ENCODE measurements at places on chromosomes 6 and 20. TPM values are rescaled to one million over a fixed set of nuclear protein-coding genes. Genes with fewer than 3 reads are reported as not detected.

Gene FOXF2
- 0.11 TPM for total RNA-seq

Gene CRISP2
- total RNA-seq = not detected

GRCh38 chr6:33458676-33459075 is 4.3 kb downstream of the ZBTB9 start:
- no peak for DNase-seq

GRCh38 chr6:131250122-131250521 is 114.9 kb downstream of the AKAP7 start:
- DNase-seq = peak; percentile 35

Gene EYS
- 0.07 TPM for total RNA-seq

Gene FBXO5
- total RNA-seq = 24.9 TPM

DNA sequence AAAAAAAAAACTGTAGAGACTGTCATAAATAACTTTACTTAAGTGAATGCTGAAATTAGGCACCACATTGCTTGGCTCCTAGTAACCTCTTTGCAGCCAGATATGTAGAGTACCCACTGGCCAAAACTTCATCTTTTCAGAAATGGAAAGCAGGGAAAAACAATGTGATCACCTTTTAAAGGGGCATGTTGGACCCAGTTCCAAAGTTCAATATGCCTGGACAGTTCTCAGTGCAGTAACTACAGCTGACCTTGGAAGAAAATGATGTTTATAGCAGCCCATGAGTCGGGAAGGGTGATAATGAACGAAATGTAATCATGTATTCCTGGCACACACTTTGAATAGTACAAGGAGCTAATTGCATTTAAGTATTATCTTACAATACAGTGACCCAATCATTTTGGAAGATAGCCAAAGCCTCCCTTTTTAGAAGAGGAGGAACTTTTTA is 93.6 kb upstream of the TAB2 start:
- DNase-seq = no peak

DNA sequence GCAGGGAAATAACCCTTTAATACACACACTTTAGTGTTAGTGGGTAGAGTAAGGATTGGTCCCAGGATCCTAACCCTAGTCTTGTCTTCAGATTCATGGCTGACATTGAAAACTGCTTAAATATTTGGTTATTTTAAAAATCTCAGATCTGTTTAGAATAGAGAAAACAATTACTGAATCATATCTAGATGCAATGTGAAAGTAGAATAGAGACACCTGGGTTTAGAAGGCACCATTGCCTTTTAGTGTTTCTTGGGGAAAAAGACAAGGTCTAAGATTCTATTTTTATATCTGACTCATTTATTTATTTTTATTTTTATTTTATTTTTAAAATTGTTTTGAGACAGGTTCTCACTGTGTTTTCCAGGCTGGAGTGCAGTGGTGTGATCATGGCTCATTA is 6.0 kb downstream of the DDX43 start:
- DNase-seq = no peak

DNA sequence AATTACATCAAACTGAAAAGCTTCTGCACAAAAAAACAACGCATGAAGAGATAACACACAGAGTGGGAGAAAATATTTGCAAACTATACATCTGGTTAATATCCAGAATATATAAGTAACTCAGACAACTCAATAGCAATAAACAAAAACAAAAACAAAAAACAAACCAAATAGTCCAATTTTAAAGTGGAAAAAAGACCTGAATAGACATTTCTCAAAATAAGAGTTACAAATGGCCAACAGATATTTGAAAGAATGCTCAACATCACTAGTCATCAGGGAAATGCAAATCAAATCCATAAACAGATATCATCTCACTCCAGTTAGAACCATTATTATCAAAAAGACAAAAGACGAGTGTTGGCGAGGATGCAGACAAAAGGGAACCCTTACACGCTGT is 28.8 kb upstream of the TOP1 start:
- no peak for DNase-seq

DNA sequence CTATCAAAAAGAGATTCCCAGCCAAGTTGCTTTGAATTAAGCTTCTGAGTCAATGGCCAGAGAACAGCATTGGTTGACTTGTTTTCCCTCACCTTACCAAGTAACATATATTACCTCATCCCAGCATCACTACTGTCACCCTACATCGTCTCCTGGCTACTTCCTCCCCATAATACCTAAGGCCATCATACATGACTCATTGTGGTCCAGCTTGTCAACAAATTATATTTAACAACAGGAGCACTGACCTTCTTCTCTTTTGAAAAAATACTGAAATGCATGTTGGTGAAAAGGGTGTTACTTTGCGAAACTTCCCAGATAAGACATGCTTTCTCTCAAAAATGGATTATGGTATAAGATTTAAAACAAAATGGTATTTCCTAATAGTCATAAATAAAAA is 106.9 kb downstream of the TBX18 start:
- DNase-seq = no peak

DNA sequence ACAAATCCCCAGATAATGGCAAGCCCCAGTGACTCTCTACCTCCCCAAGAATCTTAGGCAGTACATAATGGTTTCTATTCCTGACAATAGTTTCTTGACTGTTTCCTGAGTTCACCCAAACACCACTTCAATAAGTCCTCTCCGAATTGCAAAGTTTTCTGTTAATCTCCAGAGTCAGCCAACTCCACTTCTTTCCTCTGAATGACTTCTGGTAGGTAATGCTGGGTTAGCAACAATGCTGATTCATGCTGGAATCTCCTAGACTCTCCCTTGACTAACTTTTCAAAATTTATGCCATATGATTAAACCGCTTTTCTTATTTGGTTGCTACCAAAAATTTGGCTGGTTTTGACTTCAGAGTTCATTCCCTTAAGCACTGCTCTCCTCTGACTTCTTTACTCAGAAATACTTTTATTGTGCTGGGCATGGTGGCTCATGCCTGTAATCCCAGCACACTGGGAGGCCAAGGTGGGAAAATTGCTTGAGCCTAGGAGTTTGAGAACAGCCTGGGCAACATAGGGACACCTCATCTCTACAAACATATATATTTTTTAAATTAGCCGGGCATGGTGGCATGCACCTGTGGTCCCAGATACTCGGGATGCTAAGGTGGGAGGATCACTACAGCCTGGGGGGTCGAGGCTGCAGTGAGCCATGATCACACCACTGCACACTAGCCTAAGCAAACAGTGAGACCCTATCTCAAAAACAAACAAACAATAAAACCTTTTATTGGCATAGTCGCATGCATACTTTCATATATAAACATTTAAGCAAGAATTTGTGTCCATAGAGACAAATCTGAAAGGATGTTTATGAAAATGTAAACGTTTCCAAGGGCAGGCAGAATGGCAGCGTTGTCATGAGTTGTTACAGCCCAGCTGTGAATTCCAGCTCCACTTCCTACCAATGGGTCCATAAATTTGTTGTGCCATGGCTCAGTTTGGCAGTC is 249.3 kb upstream of the PLN start:
- DNase-seq = no peak

DNA sequence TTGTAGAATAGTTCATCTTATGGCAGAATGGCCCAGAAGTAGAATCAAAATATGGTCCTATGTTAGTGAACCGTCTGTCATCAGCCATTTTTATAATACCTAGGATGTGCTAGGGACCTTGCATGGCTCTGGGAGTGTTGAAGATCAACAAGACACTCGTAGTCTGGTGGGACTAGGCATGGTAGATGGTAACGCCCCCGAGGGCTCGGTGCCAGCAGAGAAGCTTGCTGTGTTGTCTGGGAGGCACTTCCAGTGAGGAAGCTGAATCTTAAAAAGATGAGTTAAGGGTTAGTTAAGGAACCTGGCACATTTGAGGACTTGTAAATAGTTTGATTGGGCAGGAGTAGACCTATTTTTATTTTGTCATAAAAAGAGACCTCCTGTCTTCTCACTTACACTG is 82.4 kb downstream of the MAP3K4 start:
- no peak for DNase-seq

DNA sequence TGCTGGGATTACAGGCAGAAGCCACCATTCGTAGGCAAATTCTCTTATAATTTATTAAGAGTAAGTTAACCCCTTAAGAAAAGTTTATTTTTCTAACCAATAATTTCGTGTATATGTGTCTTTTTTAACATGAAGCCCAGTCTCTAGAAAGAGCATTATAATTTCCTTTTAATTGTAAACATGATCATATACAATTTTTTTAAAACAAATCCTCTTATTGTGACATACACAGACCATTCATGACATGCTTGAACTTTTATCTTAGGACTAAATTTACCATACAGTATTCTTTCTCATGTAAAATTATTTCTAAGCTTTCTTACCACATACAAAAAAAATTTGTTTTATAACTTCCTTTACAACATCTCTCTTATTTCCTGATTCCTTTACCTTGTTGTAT is 6.7 kb downstream of the ACOT13 start:
- no peak for DNase-seq

GRCh38 chr6:33912195-33912594 is 108.4 kb upstream of the MLN start:
- no peak for DNase-seq

GRCh38 chr20:59010321-59010994 is 3.4 kb upstream of the CTSZ start:
- peak; percentile 73 for DNase-seq

Gene EDN1
- 39.6 TPM for total RNA-seq

GRCh38 chr6:72272958-72273357 is 348.9 kb upstream of the KCNQ5 start:
- DNase-seq = peak; percentile 5

- peak; percentile 22 for DNase-seq
Observed at GRCh38 chr20:17210983-17211382, 15.9 kb upstream of the PCSK2 start.

GRCh38 chr20:19924255-19924654 is 92.9 kb upstream of the NAA20 start:
- no peak for DNase-seq

DNA sequence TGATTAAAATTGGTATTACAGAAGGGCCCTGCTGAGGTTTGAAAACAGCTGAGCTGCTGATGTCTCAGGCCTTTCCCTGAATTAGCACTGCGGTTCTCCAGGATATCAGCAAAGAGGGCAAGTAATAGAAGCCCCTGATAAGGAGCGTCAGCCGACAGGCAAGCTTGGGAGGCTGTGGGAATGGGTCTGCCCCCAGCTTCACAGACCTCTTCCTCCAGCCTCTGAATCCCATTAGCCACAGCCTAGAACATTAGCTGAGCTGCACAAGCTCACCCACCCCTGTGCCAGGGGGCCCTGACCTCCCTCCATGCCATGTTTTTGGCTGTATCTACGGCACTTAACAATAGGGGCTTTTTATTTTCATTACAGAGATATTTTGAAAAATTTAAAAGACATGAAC is 59.9 kb downstream of the VAPB start:
- no peak for DNase-seq

GRCh38 chr6:134873500-134874388 is 76.2 kb downstream of the ALDH8A1 start:
- no peak for DNase-seq

- DNase-seq = no peak
Observed at GRCh38 chr6:37011656-37012378, 6.4 kb downstream of the FGD2 start.

Gene OR2B6
- not detected for total RNA-seq

DNA sequence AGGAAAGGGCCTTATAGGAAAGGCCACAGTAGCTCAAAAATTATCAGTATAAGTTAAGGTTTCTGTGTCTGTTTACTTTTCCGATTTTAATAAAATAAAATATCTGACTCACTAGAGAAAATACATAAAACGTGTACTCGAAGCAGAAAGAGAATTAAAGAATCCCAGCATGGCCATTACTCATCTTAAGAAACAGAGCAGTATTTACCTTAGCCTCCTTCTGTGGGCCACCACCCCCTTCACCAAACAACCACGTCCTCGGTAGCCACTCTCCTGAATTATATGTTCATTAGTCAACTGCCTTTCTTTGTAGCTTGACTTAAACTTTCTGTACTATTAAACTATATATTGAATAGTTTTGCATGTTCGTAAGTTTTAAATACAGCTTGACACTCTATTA is 72.2 kb upstream of the SPTLC3 start:
- DNase-seq = no peak

Gene PACRG
- total RNA-seq = not detected

Gene CFB
- 0.92 TPM for total RNA-seq

Gene SRC
- 36.6 TPM for total RNA-seq

DNA sequence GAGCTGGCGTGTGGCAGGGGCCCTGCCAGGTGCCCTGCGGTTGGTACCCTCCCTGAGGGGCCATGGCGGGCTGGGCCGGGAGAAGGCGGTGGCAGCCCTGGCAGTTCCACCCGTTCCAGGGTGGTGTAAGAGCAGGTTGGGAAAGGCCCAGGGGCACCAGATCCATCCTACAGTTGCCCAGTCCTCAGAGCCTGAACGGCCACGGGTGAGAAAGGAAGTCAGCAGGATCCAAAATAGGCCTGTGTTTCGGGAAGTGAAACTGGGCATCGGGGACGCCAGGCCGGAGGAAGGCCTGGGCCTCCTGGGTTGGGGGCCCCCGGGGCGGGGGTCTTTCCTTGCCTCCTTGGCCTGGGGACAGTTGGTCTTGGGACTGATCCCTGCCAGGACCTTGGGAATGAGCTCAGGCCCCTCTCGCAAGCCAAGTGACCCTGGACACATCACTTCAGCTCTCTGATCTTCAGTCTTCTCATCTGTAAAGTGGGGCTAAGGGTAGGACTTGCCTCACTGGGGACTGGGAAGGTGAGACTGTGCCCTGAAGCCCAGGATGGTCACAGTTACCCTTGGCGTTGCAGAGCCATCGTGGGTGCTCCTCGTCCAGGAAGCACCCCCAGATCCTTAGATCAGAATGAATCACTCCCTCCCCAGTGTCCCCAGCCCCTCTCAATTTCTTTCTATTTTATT is 18.1 kb upstream of the NOL4L start:
- DNase-seq = no peak

DNA sequence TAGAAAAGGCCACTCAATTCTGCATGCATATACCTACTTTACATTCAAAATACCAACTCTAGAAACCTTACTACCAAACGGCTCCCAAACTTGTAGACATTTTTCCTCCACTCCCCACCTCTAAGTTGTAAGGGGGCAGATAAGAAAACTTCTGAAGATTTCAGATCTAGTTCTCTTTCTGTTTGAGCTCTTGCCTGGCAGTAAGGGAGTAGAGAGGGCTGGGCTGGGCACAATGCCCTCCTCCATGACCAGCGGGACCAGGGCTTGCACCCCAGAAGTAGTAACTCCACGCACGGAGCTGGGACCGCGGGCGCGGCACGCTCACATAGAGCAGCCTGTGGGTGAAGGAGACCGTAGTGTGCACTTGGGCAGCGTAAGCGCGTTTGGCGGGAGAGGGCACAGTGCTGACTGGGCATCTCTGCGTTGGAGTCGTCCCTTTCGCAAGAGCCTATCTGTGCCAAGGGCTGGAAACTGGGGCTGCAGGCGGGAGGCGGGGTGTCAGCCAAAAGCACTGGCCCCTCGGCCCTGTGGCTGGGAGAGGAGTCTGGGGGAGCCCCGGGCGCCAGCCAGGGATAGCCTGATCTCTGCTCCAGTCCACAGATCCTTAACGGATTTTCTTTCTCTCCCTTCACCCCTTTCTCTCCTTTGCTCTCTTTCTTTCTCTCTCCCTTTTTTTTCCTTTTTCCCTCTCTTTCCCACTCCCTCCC is 32.4 kb downstream of the PHACTR1 start:
- no peak for DNase-seq

Gene SAMD10
- 1.7 TPM for total RNA-seq

Measured in foreskin keratinocyte (primary cell).